ENCODE measurements at places on chromosomes 16 and 17.

- no peak for DNase-seq
Observed at GRCh38 chr16:21128991-21129390, 21.7 kb downstream of the DNAH3 start.

- DNase-seq = no peak
Observed at GRCh38 chr16:15752717-15753488, 102.9 kb downstream of the NDE1 start.

DNA sequence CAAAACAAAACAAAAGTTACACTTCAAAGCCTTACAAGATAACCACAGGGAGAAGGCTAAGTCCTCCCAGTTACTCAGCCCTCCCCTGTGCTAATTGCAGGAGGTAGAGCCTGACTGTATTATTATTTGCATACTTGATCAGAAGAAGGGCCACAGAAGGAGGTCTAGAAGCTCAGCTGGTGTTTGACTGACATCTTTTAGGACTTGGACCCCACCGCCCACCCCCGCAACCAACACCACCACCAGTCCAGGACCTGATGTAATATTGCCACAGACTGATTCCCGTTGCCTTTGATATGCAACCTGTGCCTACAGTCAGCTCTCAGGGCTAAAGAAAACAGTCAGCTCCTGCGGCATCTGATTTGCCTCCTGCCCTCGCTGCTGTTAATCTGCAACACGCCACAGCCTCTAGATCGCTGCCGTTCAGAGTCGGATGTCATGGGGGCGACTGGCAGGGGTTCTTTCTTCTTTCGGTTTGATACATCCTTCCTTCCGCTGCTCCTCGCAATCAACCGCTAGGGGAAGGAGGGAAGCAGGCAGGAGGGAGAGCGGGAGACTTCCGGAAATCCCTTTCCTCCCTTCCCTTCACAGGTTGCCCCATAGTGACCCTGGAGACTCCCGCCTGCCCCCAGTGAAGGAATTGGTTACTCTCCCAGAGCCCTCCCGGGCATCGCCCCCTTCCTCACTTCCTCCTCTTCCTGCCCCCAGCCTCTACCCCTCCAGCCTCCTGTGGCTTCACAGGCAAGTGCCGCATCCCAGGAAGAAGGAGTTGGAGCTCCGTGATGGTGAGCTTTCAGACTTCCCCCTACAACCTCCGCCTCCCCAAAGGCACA, 90.5 kb upstream of the SOX9 start:
- peak; percentile 48 for DNase-seq

- DNase-seq = peak; percentile 73
Observed at GRCh38 chr16:64455275-64455674, 666.6 kb downstream of the CDH11 start.

DNA sequence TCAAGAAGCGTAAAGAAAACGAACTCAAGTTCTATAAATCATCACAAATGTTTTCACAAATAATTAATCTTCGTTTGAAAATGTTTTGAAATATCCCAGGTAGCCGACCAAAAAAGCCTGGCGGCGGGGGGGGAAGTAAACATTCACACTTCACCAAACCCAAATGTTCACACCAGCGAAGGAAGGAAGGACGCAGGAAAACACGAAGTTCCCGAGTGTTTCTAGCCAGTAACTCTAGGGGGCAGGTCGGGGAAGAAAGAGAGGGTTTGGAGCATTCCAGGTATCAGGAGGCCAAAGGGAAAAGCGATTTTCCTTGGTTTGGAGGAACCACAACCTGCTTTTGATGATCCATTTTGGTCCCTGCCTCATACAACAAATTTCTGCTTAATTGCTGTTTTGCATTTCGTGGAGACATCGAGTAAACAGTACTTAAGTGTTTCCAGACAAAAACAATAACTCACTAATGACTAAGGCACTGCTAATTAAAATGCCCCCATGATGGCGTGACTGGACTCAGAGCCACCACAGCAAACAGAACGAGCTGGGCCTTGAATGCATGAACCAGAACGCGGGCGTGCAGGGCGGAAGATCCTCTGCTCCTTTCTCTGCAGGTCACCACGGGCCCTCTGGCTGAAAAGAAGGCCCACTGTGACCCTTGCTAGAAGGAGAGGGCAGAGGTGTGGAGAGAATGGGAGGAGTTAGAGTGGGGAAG, 16.6 kb downstream of the ZFHX3 start:
- DNase-seq = peak; percentile 88

DNA sequence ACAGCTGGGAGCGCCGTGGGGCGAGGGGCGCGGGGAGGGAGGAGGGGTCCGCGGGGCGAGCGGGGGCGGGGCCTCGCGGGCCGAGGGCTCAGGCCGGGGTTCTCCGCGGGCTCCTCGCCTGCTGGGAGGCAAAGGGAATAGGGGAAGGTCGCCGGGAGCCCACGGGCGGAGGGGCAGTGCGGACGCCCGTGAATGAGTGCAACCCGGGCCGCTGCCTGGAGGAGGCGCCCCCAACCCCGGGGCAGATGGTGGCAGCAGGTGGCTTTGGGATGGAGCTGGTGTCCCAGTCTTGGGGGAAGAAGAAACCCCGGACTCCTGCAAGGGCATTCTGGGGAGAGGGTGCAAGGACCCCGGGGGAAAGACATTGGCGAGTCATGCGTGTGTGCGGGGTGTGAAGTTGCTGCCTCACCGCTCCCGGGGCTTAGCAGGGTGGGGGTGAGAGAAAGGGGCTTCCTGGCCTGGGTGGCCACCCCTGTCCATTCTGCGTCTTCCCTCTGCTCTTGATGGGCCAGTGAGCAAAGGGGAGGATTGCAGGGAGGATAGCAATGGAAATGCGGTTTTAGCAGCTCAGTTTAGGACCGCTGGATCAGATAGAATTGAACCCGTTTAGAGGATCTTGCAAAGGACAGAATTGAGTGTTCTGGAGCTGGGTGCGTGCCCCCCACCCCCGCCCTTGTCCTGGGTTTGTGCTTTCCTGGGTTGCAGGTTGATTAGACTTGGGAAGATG, 526 bp downstream of the KIAA0513 start:
- no peak for DNase-seq

GRCh38 chr17:42116705-42117396, 4.3 kb downstream of the KAT2A start:
- peak; percentile 70 for DNase-seq

- no peak for DNase-seq
Observed at GRCh38 chr16:5298202-5298601, 200.6 kb upstream of the EEF2KMT start.

- DNase-seq = no peak
Observed at GRCh38 chr17:16467886-16468285, 24.1 kb downstream of the LRRC75A start.

DNA sequence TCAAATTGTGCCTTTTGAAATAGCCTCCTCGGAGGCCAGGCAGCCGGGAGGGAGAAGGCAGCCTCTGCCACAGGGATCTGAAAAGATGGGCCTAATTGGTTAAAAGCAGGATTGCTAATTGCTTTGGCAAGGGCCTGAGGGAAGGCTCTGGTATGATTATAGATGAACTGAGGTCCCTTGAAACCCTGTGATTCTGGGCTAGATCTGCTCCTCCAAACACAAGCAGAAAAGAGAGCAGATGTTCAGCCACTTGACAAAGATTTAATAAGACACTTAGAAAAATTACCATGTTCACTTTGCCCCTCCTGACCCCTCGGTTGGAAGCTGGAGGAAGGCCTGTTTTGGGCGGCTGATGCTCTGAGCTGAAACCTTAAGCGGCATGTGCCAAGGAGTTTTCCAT, 209.5 kb upstream of the MPHOSPH6 start:
- DNase-seq = no peak

DNA sequence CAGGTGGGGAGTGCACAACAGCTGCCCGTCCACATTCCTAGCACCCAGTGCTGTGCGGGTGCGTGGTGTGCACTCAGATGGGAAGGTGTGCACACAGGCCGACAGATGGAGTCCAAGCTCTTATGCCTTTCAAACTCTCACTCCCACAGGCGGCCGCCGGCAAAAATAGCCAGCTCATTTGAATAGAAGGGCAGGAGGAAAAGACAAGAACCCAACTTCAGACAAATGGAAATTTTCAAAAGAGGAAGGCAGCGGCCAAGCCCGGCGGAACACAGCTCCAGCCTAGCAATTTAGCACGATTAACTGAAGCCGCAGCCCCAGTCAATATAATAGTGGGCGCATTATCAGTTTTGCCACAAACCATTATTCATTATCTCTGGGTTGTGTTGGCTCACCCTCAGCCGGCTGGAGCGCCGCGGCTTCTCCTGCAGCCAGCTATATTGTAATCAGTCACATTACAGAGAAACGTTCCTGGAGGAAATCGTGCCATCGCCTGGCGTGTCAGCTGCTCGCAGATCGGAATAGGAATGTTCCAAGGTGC, 103.9 kb upstream of the SEC14L1 start:
- peak; percentile 22 for DNase-seq

- DNase-seq = peak; percentile 46
Observed at GRCh38 chr17:41492771-41493170, 3.1 kb upstream of the KRT36 start.

DNA sequence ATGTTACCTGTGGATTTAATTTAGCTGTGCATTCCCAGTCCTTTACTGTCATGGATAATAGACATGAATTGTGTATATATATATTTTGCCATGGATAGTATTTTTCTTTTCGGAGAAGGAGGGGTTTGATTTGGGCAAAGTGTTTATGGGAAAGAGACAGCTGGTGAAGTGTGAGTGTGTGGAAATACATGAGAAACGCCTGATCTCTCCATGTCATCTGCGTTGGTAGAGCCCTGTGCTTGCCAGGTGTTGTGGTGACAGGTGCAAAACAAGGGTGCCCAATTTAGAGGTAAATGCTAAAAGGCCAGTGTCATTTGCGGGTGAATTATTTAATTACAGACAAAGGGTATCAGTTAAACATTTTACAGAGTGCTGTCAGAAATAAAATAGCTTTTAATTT, 23.4 kb downstream of the NDEL1 start:
- no peak for DNase-seq

- DNase-seq = peak; percentile 47
Observed at GRCh38 chr16:88810912-88811768, 588 bp downstream of the APRT start.

- DNase-seq = no peak
Observed at GRCh38 chr17:45008216-45008615, 40.1 kb upstream of the C1QL1 start.

- peak; percentile 50 for DNase-seq
Observed at GRCh38 chr17:79027925-79028491, 4.0 kb downstream of the C1QTNF1 start.

- peak; percentile 70 for DNase-seq
Observed at GRCh38 chr16:66935314-66936011, at the start of gene CES2. CES2 (plus strand) TSS chr16:66935516; CDS start chr16:66935636, 120 bp downstream.

GRCh38 chr16:2250652-2251295, 613 bp downstream of the ECI1 start:
- peak; percentile 25 for DNase-seq

DNA sequence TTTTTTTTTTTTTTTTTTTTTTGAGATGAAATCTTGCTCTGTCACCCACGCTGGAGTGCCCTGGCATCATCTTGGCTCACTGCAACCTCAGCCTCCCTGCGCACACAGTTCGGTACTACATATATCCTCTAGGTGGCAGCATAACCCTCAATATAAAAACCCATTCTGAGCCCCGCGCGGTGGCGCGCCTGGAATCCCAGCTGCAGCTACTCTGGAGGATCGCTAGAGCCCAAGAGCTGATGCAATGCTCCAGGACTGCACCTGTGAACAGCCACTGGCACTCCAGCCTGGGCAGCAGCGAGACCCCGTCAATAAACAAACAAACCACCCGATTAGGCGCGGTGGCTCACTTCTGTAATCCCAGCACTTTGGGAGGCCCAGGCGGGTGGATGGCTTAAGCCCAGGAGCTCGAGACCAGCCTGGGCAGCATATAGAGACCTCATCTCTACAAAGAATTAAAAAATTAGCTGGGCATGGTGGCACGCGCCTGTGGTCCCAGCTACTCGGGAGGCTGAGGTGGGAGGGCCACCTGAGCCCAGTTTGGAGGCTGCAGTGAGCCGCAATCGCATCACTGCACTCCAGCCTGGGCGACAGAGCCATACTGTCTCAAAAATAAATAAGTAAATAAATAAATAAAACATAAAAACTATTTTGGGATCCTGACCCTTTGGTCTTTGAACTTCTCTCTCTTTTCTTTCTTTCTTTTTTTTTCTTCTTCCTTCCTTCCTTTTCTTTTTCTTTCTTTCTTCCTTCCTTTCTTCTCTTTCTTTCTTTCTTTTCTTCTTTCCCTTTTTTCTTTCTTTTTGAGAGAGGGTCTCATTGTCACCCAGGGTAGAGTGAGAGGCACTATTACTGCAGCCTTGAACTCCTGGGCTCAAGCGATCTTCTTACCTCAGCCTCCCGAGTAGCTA, 15.4 kb upstream of the AKAP10 start:
- DNase-seq = peak; percentile 84

GRCh38 chr16:54245788-54246453, 40.7 kb downstream of the IRX3 start:
- DNase-seq = no peak

- DNase-seq = peak; percentile 52
Observed at GRCh38 chr17:79630126-79630525, 19.3 kb upstream of the RBFOX3 start.

- no peak for DNase-seq
Observed at GRCh38 chr16:70708366-70709246, 22.8 kb upstream of the MTSS2 start.

GRCh38 chr16:2043667-2044451, 3.8 kb downstream of the NTHL1 start:
- no peak for DNase-seq

DNA sequence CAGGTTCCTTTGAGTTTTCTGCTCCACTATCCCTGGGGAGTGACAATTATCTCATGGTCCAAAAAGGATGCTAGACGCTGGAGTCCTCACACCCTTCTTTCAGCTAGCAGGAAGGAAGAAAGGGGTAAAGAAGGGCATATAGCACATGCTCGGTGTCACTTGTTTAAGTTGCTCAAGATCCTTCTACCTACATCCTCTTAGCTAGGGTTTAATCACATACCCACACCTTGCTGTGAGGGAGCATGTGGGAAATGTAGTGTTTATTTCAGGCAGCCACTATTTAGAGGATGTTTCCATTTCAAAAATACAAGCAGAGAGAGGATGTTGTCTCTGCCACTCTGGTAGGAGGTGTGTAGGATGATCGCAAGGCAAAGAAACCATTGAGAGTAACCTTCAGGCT, 4.5 kb downstream of the PRKCB start:
- no peak for DNase-seq

DNA sequence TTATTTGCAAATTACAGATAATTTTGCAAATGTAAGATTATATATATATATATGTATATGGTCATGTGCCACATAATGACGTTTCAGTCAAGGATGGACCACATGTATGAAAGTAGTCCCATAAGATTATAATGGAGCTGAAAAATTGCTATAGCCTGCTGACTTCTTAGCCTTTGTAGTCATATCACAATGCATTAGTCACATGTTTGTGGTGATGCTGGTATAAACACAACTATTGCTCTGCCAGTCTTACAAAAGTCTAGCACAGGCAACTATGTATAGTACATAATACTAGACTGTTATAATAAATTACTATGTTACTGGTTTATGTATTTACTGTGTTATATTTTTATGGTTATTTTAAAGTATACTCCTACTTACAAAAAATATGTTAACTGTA, 444.3 kb downstream of the KCNJ2 start:
- no peak for DNase-seq

- DNase-seq = no peak
Observed at GRCh38 chr17:12342609-12343435, 322.1 kb downstream of the MAP2K4 start.

- DNase-seq = no peak
Observed at GRCh38 chr17:18933102-18934058, 18.6 kb upstream of the SLC5A10 start.
